Panc1 (cell line): ENCODE measurements at places on chromosomes 7 and 10. TPM values are rescaled to one million over a fixed set of nuclear protein-coding genes. Genes with fewer than 3 reads are reported as not detected.

The WNT8B gene
- total RNA-seq: not detected

- no peaks in the 10 kb centered on the region for H3K27me3 ChIP-seq
- H3K4me3 ChIP-seq: no peak overlapping the region
- no peaks in the 10 kb centered on the region for H3K4me1 ChIP-seq
- no peak for DNase-seq
- no peak overlapping the region for H3K27ac ChIP-seq
Observed at GRCh38 chr10:25912866-25913265, 21.2 kb upstream of the MYO3A start.

The SLC13A1 gene
- not detected for total RNA-seq

The ZNF22 gene
- total RNA-seq: 14.6 TPM

The DNAJC30 gene
- total RNA-seq: 11.1 TPM
